RPMI7951 (cell line): ENCODE measurements at places on chromosomes 7 and 10. TPM values are rescaled to one million over a fixed set of nuclear protein-coding genes. Genes with fewer than 3 reads are reported as not detected.

ADAM12 gene
- 34.8 and 38.6 TPM in 2 replicates for total RNA-seq

DNA sequence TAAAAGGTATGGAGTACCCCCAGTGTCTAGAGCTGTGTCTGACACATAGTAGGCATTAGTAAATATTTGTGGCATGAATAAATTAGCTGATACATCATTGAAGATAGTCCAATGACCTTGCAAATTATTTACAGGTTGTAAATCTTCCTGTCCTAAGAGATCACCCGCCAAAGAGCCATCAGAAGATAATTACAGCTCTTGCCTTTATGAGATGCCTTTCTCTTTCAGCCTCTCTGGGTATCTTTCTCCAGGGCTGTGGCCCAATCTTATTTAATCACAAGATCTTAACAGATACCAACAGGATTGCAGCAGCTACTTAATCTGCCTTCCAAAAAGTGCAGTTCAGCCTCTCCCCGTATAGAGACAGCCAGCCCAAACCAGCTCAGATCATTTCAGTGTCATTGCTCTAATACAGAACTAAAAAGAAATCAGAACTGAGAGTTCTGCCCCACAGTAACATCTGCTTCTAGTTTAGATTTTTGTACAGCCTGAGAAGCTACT is 41.5 kb downstream of the MYOF start:
- DNase-seq, result no peak

GRCh38 chr7:147968046-147968610 is 622.4 kb upstream of the C7orf33 start:
- no peak for DNase-seq

FAM25C gene
- total RNA-seq, result not detected in 2 replicates

DNA sequence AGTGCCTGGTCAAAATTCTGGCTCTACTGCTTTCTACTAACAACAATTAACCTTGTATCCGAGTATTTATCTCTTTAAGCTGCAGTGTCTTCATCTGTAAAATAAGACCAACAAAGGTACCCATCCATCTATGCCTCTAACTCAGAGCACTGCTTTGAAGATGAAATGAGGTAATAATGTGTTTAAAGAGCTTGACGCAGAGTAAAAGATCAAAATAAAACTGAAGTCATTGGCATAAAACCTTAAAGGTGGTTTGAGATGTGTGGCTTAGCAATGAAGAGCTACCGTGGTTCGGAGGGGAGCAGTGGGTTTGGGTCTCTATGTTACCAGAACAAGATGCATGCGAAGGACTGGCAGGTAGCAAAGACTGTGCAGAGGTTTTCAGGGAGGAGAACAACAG is 16.1 kb upstream of the PRF1 start:
- no peak for DNase-seq

DNA sequence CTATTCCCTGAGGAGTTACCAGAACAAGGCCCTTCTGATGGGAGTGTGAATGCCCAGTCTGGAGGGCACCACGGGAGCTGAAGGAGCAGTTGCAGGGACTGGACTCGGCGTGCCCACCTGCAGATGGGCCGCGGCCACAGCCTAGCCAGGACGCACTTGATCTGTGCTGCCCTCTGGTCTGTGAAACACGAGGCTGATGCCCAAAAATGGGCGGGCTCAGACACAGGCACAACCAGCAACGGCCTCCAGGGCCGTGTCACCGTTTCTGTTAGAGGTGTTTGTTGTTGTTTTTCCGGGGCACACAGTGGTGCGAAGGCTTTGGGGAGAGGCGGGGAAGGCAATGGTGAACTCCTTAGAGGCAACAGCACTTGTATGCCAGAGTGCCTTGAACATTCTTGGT is 235.8 kb downstream of the DNAJB6 start:
- DNase-seq, result no peak

GRCh38 chr7:158028290-158028941 is 559.2 kb downstream of the PTPRN2 start:
- no peak for DNase-seq

- DNase-seq, result peak; percentile 38
Observed at GRCh38 chr7:119482209-119482608, 790.8 kb upstream of the KCND2 start.

DNA sequence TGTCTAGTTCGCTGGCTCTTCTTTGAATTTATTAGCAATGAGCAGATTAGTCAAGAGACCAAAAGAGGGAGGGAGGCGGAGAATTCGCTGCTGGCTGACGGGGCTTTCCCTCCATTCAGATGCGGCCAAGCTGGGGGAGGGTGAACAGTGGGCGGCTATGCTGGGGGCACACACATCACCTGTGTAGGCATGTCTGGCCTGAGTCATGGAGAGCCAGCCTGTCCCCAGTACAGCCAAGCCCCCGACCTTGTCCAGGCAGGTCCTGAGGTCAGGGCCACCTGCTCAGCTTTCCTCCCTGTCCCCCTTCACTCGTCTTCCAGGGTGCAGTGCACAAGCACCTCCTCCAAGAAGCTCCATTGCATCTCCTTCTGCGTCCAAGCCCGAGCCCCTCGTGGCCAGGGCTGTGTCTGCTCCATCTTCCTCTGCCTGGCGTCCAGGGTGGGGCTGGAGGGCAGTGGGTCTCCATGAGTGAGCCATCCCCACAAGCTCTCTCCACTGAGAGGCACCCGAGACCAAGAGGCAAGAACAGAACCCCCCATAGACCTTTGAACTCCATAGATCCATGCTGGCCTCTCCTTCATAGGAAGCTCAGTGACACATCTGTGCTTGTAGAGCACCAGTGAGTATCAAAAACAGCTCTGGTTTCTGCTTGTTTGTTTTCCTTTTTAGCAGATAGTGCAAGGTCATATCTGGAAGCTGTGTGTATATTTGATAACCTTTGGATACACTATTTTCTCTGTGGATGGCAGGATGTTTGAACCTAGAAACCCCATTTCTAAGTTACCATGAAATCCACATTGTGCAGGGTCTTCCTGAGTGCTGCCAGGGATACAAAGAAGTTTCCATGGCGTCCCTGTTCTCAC is 1.9 kb upstream of the DEPP1 start:
- DNase-seq, result no peak

- no peak for DNase-seq
Observed at GRCh38 chr7:69811476-69812308, 213.4 kb downstream of the AUTS2 start.

DNA sequence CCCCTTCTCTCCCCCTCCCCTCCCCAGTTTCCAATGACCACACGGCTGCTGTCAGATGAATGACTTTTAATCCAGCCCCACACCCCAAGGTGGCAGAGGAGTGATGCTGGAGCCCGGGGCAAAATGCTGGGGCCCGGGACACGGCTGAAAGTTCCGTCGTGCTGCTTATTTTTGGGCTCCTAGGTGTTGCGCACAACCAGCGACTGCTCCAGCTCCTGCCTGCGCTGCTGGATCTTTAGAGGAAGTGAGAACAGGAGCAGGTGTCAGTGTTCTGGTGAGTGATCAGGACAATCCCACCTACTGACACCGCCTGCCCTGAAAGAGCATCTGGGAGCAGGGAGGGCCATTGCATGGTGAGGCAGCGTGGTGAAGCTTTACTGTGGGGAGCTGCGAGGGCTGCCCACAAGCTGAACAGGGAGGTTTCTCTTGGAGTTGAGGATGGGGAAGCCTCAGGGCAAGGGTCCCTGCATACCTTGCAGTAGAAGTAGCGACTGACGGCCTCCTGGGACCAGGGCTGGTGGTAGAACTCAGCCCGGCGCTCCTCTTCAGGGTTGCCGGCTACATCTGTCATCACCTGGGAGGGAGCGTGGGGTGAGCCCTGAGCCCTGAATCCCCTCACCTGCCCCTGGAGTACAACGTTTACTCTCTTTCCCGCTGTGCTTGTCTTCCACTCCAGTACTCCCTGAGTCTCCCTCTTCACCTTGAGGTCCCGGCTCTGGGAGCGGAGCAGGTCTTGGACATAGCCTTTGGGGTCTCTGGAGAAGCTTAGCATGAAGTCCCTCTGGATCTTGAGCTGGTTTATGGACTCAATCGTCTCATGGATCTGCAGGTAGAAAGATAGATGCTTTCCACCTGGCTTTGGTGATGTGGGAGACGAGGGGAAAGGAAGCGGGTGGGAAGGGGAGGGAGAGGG is 6.9 kb downstream of the CHPF2 start:
- DNase-seq, result no peak

- no peak for DNase-seq
Observed at GRCh38 chr10:14674376-14675050, 100.2 kb downstream of the FAM107B start.

FRA10AC1 gene
- 3.5 and 4.9 TPM in 2 replicates for total RNA-seq

DNA sequence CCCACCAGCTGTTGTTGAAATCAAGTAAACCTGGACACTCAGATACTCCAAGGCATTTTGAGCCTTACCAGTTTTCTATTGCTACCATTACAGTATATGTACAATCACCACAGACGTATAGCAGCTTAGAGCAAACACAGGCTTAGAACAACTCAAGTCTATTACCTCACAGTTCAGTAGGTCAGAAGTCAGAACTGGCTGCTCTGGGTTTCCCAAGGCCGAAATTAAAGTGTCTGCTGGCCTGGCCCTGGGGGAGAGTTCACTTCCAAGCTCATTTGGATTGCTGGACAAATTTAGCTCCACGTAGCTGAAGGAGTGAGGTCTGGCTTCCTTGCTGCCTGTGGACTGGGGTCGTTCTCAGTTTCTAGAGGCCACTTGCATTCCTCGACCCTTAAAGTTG is 260.1 kb upstream of the LRRN3 start:
- no peak for DNase-seq

TLX1 gene
- total RNA-seq, result not detected in 2 replicates

SPAM1 gene
- not detected in 2 replicates for total RNA-seq

PRR15 gene
- 0.10 TPM in 1 of 2 replicates, not detected in the other for total RNA-seq

DNA sequence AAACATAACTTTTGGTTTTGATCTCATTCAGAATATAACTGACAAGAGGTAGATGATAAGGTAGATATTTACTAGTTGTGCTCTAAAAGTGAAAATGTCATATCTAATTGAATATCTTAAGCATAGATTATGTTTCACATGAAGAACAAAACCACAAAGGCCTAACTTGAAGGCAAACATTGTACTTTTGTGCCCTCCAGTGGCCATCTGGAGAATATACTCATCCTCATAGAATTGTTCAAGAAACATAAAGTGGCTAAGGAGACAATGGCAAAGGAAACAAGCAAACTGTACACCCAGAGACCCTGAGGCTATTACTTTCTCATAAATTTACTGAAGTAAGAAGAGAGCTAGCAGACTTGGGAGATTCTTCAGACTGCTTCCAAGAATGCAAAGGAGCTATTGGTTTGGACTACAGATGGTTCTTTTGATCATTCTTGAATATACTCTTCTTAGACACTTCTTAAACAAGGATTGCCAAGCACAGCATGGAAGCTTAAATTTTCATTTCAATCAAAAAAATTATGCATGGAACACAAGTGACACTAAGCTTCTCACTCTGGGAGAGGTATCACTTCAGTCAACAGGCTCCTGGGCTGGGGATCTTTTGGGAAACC is 98.2 kb upstream of the DKK1 start:
- peak; percentile 57 for DNase-seq

PDE6C gene
- total RNA-seq, result not detected in 2 replicates

DGKI gene
- total RNA-seq, result 3.2 and 4.0 TPM in 2 replicates

DNA sequence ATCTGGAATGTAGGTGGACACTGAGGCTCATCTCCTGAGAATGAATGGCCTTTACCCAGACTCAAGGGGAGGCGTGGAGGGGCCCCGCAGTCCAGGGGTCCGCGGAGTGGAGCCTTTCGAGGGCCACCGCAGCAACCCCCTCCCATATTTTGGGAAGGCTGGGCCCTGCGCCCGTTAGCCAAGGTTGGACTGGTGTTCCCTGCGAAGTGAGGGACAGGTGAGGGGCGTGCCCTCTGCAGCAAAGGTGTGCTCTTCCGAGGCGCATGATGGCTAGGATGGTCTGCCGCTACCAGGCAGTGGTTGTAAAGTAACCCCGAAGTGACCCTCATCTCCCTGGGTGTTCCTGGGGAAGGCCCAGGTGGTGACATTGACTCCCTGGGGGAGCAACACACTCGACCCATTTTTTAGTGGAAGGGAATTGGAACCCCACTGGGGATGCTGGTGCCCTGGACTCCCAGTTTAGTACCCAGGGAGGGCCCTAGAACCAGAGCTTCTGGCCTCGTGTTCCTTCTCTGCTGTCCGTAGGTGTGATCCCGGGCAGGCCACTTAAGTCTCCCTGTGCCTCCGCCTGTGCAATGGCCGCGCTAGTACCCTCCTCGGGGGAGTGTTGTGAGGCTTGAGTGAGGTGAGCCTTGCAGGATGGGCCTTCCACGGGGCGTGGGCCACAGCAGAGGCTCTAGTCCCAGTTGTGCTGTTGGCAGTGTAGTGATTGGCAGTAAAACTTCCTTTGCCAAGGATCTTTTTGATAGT is 779 bp downstream of the FAM241B start:
- DNase-seq, result no peak

- DNase-seq, result no peak
Observed at GRCh38 chr7:72037516-72037915, 374.6 kb downstream of the CALN1 start.

- peak; percentile 73 for DNase-seq
Observed at GRCh38 chr7:28921822-28922221, 36.3 kb downstream of the TRIL start.

GRCh38 chr7:23791721-23792120 is 81.7 kb downstream of the STK31 start:
- DNase-seq, result no peak

DNA sequence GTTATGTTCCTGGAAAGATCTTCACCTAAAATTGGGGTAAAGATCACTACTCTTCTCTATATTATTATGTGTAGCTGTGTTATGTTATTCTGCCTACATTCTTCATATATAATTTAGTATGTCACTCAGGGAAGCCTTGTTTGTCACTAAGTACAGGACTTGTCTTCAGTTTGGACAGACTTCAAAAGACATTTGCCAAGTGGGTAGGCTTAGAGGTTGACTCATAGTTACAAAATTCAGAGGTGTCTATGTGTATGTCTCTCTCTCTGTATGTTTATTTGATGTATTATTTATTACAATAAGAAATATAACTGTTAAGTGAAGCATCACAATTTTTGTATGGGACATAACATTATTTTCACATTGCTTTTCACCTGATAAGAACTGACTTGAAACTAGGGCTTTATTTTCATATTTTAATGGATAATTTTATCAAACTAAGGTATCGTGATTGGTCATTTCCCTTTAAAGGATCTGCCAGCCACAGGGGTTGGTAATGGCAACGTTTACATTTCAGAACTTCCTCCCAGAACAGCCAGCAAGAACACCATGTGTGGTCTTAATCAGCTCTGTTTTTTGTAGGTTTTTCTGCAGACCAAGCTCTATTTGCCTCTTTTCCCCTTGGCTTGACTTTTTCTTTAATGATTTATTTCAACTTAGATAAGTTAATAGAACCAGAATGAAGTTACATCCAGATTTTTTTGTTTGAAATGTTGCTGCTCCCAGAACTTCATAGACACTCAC is 262.1 kb upstream of the CACNA2D1 start:
- no peak for DNase-seq

AQP1 gene
- total RNA-seq, result 68.7 and 70.4 TPM in 2 replicates

- peak; percentile 93 for DNase-seq
Observed at GRCh38 chr7:5636914-5637313, 144.5 kb downstream of the RNF216 start.

DNA sequence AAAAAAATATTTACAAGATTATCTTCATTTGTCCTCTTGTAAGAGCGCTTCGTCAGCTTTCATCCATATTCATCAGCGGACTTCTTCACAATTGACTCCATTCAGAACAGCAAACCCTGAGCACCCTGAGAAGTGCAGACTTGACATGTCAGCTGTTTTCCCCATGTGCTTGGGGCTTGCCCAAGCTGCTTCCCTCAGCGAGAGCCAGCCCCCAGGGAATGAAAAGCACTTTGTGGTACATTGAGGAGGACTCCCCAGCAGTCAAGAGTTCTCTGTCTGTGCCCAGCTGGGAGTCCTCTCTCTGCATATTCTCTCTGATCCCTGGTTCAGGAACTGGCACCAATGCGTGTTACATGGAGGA is 22.7 kb downstream of the HKDC1 start:
- DNase-seq, result peak; percentile 68

GRCh38 chr7:41323806-41324205 is 379.1 kb downstream of the INHBA start:
- peak; percentile 83 for DNase-seq

- no peak for DNase-seq
Observed at GRCh38 chr7:5681979-5682546, 99.4 kb downstream of the RNF216 start.
